HT-29 (cell line): ENCODE measurements at places on chromosomes 16 and 17. TPM values are rescaled to one million over a fixed set of nuclear protein-coding genes. Genes with fewer than 3 reads are reported as not detected.

ASGR1 gene
- 0.52 TPM in 1 of 2 replicates, not detected in the other for total RNA-seq

CDH3 gene
- 2.9 and 4.2 TPM in 2 replicates for total RNA-seq

MYOCD gene
- not detected in 2 replicates for total RNA-seq

NHLRC4 gene
- total RNA-seq: 0.05 and 0.13 TPM in 2 replicates

CD300C gene
- total RNA-seq: 0.48 and 0.68 TPM in 2 replicates

CDH5 gene
- total RNA-seq: 0.05 TPM in 1 of 2 replicates, not detected in the other

FOXJ1 gene
- 2.0 and 3.4 TPM in 2 replicates for total RNA-seq

PYDC1 gene
- not detected in 2 replicates for total RNA-seq

BCL6B gene
- not detected in 2 replicates for total RNA-seq

- DNase-seq: no peak
These were observed 157.1 kb upstream of the C16orf82 start for GRCh38 chr16:26909623-26910022.

DNA sequence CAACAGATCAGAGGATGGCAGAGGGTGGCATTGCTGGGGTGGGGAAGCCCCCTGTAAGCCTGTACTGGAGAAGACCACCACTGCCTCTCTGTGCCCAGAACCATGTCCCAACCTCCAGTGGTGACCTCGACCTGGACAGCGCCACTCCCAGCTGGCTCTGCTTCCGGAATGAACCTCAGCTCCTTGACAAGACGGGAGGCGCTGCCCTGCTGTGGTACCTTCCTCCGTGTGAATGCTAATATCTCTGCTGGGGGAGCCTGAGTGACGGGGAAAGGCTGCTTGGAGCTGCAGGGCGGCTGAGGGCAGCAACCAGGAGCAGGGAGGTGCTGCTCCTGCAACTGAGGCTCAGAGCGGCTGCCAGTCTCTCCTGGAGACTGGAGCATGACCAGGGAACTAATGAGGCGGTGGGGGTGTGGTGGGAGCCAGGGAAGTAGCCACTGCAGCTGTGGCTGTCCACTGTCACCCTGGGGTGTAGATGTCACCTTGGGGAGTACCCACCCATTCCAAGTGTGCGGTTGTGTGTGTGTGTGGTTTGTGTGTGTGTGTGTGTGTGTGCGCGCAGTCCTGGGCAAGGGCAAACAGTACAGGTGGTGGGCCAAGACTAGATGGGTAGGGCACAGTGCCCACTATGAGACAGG, 6.2 kb downstream of the PRCD start:
- no peak for DNase-seq

DNA sequence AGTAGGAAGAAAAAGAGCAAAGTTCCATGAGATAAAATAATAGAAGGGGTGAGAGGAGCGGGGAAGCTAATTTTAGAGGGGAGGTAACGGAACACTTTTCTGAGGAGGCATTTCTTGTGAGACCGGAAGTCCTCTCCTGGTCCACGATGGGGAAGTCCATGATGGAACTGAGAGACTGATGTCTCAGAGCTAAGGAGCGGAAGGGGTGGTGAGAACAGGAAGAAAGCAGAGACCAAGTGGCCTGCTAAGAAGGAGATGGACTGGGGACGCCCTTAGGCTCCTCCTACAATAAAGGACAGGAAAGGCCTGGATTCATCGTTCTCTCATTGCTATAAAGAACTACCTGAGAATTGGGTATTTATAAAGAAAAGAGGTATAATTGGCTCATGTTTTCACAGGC, 59.4 kb downstream of the ADAMTS18 start:
- DNase-seq: no peak

DNA sequence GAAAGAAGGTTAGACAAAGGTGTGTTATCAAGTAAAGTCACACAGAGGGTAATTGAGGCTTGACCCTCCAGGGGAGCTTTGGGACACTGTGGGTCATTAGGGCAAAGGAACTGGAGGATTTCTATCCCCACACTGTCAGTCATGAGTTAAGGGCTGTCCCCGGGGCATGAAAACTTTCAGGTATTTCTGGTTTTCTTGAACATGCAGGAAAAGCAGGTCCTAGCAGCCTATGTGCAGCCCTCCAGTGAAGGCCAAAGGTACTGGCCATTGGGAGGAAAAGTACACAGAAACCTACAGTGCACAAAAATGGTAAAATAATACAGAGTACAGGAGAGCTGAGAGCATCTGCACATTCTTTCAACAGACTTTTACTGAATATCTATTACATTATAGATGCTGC, 44.4 kb upstream of the SCNN1B start:
- DNase-seq: peak; percentile 34

GRCh38 chr17:53088481-53088880, 734.2 kb upstream of the KIF2B start:
- DNase-seq: no peak

- no peak for DNase-seq
These were observed 608.1 kb downstream of the TOX3 start for GRCh38 chr16:51938861-51939260.

GRCh38 chr17:4590981-4591453, 6.7 kb downstream of the SMTNL2 start:
- DNase-seq: no peak

DNA sequence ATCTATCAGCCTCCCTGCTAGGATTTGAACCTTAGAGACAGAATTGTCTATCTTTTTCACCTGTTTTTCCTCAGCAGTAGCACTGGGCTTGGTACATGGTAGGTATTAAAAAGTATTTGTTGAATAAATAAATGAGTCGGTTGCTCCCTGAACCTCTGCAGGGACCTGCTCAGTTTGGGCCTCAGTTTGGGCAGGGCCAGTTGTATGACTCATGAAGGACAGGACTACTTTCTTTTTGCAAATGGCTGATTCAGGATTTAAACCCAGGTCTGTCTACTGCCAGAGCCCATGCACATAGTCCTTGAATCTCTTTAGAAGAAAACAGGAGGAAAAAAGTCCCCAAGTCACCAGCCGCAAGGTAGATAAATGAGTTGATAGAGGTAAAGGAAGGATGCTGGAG, 3.1 kb downstream of the MMP2 start:
- no peak for DNase-seq

- no peak for DNase-seq
These were observed 143.8 kb upstream of the PLCG2 start for GRCh38 chr16:81635063-81635937.
